ENCODE measurements at places on chromosomes 3 and 15. TPM values are rescaled to one million over a fixed set of nuclear protein-coding genes. Genes with fewer than 3 reads are reported as not detected.

Gene IMPG2
- not detected for polyA plus RNA-seq

Gene ALS2CL
- polyA plus RNA-seq, result not detected

Gene PRTG
- not detected for polyA plus RNA-seq

Gene GOLGA8G
- polyA plus RNA-seq, result not detected

Gene POLQ
- polyA plus RNA-seq, result 0.84 TPM

Gene CYP8B1
- polyA plus RNA-seq, result not detected

Gene STRIT1
- not detected for polyA plus RNA-seq

Gene SPRED1
- polyA plus RNA-seq, result not detected

Gene CASR
- not detected for polyA plus RNA-seq

Gene B2M
- polyA plus RNA-seq, result 41,154 TPM

Gene NPTN
- 41.6 TPM for polyA plus RNA-seq

Gene POPDC2
- 3.6 TPM for polyA plus RNA-seq

Gene ALDH1L1
- polyA plus RNA-seq, result not detected

Gene SEC22A
- polyA plus RNA-seq, result 15.3 TPM

Gene SCAANT1
- polyA plus RNA-seq, result 6.3 TPM

Gene SEMA5B
- polyA plus RNA-seq, result not detected

Measured in immature natural killer cell (primary cell).